RCC 7860 (cell line): ENCODE measurements at places on chromosomes 6 and 20.

DNA sequence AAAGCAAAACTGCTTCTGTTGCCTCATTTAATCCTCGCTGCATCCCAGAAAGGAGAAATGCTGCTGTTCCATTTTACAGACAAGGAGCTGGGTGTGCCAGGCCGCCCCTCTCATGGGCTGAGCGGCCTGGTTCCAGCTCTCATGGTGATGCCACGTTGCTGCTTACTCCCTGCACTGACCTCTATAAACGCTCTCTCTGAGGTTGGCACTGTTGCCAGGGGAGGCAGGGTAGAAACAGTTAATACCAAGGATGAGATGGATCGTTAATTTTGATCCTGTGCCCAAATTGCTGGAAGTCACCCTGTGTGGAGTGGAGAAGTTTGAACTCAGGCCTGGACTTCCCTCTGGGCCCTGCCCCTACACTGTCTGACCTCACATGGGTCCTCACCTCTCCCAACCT, 25.6 kb downstream of the SIRPA start:
- DNase-seq = peak; percentile 89

DNA sequence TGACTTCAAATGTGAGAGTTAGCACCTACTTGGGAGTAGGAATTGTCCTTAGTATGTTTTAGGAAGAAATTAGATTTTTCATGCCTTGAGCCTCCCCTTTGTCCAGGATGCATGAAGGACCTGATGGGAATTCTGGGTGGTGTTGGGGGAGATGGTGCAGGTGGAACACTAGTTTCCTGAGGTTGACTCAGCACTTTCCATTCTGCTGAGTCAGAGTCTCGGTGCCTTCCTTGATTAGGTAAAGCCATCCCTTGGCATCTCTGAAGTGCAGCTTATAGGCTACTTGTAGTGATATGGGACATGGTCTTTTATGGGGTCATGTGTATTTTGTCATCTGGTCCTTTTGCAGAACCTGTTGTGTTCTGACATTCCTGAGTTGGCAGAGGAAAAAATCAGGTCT, 105.3 kb downstream of the PHACTR3 start:
- no peak for DNase-seq

- DNase-seq = no peak
Observed at GRCh38 chr20:43529457-43530153, 22.1 kb downstream of the L3MBTL1 start.

DNA sequence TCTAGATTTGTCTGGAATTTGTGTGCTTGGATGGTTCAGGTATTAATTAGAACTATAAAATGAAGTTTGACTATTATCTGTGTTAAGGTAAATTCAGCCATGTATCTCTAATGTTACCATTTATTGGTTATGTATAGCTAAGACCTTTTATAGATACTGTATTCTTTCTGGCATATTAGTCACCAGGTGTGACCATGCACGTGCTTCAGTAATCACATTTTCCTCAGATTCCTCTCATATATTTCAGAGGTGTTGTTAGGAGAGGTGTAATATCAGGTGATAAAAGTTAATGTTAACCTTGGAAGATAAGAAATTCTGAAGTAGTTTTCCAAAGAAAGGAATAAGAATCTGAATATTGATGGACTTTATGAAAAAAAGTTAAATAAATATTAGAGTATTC, 194.5 kb upstream of the KHDRBS2 start:
- no peak for DNase-seq
